ENCODE measurements at places on chromosomes 2 and 18.

- no peak for DNase-seq
These were observed 316.3 kb downstream of the AGPS start for GRCh38 chr2:177708660-177709444.

DNA sequence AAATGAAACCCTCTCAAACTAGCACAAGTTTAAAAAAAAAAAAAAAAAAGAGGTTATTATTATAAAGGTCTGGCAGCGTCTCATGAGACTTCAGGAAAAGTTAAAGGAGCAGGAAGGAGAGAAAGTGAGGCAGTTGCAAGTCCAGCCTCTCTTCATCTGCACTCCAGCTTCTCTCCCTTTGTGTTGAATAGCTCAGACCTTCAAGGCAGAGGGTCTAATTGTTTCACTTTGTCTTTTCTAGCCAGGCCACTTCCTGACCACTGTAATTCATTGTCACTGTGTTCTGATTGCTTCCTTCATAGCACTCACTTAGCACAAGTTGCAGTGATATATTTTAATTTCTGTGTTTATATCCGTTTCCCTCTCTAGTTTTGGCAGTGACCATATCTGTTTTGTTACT is 99.9 kb downstream of the SPATS2L start:
- no peak for DNase-seq

DNA sequence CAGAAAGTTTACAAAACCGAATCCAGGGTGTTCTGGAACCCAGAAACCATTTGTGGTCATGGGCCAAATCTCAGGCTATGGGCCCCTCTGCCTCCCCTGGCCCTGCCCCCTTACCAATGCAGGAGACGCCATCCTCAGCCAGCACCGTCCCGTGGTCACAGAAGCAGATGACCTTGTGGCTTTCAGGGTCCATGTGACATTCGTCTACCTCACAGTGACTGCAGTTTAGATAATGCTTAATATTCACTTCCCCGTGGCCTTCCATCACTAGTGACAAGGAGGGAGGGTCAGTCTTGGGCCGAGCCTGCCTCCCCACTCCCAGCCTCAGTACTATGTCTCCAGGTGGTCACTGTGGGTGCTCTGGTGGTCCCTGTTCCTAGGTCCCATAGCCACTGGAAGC is 111.6 kb downstream of the CLIP4 start:
- no peak for DNase-seq

DNA sequence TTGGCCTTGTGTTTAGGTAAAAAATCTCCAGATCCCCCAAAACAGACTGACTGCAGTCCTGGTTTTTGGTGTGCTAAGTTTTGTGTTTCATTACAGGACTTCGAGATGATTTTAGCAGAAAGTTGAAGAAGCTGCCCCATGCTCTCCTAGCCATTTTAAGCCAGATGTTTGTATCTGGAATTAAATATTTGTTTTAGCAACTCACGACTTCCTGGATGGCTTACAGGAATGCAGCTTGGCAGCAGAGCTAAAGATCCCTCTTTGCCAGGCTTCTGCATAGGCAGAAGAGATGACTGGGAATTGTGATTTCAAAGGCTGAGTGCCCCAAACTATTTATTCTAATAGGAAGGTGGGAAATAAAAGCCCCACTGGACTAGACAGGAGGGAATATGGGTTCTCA is 31.1 kb downstream of the ONECUT2 start:
- DNase-seq: no peak

- DNase-seq: no peak
These were observed 65.4 kb upstream of the MMADHC start for GRCh38 chr2:149652926-149653325.

GRCh38 chr2:231513746-231514224 is 16.5 kb downstream of the NMUR1 start:
- DNase-seq: no peak

DNA sequence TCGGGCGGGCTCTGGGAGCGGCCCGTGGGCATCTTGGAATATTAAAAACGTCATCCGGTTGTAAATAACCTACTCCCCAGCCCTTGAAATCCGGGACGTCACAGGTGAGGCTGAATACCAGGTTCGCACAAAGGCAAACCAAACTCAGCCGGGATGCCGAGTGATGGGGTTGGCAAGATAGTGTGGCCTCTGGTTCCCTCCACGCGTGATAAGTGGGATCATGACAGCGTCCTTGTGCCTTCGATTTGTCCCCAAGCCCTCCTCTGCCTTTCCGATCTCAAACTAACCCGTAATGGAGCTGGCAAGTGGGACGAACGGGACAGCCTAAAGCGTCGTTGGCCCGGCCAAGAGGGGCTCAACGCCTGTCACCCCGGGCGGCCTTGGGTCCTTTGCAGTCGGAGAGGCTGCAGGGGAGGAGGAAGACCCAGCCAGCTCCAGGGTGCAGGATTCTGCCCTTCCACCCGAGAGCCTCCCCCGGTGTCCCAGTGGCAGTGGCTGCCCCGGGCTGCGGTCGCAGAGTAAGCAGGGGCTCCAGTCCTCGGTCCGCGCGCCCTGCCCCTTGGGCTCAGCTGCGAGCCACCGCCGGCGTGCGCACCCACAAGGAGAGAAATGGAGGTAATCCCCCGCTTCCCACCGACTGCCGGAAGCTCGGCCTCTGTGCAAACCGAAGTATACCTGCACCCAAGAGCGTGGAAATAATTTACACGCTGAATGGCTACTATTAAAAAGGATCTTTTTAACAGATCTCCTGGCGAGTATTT is 13.4 kb upstream of the PAX3 start:
- no peak for DNase-seq

- DNase-seq: no peak
These were observed 5.1 kb upstream of the COLEC12 start for GRCh38 chr18:505483-506122.

DNA sequence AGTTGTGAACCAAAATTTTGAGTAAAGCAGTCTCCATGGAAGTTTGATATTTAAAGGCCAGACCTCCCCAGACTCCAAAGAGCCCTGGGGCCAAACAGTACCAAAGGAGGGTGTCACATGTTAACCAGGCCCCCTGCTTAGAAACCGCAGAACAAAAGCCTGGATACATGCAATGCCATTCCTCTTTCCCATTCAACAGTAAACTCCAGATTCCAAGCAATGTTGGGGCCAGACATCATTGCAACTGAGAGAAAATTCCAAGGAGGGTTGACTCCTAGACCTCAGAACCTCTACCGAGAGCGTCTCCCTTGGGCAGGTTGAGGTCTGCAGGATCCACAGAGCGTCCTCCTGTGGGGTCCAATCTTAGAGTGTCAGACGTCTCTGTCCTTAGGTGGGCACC is 404.4 kb upstream of the SYT4 start:
- DNase-seq: no peak

GRCh38 chr2:234329202-234329960 is 167.5 kb downstream of the ARL4C start:
- no peak for DNase-seq

DNA sequence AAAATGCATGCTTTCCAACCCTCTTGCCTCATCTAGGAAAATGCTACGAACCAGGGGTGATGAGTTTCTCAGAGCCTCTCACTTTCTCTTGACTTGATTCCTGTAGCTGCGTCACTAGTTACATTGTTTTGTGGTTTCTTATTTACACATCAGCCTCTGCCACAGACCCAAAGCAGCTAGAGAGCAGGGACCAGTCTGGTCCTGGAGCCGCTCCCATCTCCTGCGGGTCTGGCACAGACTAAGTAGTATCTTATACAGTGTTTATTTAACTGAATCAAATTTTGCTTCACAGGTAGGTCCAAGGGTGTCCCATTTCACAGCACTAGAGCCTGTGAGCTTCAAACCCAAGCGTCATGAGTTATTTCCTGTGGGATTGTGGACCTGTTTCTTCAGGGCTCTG is 310.5 kb downstream of the MYCN start:
- DNase-seq: peak; percentile 51

DNA sequence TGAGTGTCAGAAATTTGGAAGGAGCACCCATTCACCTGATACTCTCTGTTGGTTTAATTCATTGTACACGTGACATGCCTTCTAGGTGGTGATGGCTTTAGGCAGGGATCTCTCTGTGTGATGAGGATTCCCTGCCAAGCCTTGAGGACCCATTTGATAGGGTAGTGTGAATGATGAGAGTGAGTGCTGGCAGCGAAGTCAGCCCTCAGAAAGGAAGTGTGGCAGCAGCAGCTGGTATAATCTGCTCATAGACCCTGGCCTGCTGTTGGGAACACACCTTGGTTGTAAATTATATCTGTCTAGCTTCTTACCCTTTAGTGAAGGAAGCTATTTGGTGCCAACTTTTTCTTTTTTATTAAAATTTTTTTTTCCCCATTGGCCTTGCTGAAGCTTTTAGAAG is 164.5 kb downstream of the HAUS1 start:
- DNase-seq: no peak

DNA sequence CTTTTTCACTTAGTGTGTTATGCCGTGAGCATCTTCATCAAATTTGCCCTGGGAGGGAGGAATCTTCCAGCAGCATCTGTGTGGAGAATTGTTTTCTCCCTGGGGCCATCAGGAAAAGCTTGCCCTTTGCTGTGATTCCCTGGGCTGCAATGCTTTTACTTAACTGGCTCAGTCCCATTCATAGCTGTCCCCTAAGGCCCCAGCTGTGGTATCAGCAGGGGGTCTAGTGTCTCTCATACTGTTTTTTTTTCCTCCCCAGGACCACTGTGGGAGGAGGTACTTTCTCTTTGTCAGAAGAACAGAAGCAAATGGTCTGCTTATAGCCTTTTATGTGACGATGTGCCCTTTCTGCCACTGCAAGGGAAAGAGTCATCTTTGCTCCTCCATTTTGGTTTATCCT is 176.8 kb upstream of the CELF4 start:
- DNase-seq: no peak

- DNase-seq: no peak
These were observed 31.3 kb upstream of the SSB start for GRCh38 chr2:169767243-169767888.

- no peak for DNase-seq
These were observed 32.8 kb upstream of the ZNF396 start for GRCh38 chr18:35409911-35410310.

DNA sequence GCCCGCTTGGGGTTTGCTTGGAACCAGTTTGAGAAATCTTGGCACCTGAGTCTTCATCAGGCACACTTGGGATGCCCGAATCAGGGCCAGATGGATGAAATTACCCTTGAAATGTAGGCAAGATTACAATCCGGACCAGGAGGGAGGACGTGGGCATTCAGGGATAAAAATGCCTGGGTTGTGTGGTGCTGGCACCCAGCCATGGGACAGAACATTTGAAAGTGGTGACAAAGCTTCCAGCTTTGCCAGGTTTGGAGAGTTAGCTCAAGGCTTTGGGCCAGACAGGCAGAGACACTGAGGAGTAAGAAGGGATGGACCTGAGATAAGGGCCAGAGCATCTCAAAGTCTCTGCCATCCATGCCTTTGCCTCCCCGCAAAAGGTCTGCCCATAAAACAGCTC is 182.2 kb downstream of the TTC32 start:
- DNase-seq: no peak

DNA sequence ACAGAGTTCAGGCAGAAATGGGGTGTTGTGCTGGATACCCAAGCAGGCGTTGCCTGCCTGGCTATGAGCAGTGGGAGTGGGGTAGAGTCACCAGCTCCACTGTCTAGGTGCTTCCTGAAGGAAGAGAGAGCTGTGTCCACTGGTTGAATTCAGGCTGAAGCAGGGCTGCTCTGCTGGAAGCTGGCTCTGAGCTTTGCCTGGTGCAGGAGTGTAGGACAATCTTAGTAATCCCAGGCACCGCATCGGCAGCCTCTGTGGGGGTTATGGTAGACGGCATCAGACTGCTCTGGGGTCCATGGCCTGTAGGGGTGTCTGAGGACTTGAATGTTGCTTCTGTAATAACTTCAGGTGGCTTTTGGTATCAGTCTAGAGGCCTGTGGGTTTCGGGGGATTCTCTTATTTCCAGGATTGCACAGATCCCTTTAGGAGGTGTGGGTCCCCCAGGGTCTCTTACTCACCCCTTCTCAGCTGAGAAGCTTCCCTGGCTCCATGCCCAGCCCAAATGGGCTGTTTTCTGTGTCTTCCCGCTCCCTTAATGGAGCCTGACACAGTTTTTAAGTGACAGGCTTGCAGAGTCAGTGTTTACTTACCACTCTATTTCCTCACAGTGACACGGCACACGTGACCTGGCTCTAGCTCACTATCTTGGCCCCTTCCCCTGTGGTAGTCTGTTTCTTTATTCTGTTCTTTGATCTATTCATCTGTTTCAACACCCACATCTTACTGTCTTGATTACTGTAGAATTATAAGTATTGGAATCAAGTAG is 644.3 kb downstream of the CBLN2 start:
- DNase-seq: no peak

DNA sequence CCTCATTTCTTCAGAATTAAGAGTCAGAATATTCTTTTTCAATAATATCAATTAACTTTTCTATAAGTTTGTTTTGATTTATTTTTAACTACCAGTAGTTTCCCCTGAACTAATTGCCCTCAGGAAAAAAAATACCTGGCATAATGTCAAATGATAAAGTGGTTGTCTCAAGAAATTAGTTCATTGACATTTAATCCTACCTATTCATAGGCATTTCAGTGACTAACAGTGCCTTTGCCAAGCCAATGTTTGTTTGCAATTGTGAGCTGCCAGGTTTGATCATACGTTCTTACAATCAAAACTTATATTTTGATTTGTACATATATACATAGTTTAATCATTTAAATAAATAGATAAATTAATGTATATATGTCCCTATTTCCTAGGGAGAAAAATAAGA is 267.3 kb upstream of the MC4R start:
- DNase-seq: no peak

DNA sequence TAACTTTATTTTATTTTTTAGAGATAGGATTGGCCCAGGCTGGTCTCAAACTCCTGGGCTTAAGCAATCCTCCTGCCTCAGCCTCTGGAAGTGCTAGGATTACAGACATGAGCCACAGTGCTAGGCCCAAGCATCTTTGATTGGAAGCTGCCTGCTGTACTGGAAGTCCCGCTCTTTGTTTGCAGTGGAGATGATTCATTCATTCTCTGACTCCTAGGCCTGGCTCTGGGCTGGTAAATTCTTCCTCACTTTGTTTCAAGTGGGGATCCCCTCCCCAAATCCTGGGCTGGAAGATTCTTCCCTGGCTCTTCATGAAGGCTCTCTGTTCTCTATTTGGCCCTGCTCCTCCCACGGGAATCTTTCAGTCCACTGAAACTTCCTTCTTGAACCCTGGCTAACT is 81.9 kb downstream of the NEURL3 start:
- DNase-seq: no peak

DNA sequence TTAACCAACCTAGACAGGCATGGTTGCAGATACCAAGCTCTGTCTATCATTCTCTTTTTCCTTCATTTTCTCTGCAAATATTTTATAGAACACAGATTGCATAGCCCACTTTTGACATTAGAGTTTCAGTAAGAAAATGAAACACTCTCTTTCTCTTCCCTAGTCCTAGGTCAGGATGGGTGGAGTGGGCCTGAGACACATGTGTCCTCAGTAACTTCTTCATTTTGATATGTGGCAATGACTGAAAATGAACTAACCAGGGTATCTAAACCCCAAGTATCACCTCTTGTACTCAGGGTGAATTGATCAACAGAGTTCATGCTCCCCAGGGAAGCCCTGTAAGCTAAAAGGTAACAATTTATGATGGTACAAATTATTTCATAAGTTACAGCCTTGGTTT is 37.0 kb upstream of the KYNU start:
- DNase-seq: no peak

GRCh38 chr2:18474700-18475099 is 85.8 kb downstream of the RDH14 start:
- no peak for DNase-seq

Data from osteocyte (in vitro differentiated cells).